ENCODE measurements at places on chromosomes 2 and 18.

GRCh38 chr2:201218780-201219179 is 35.8 kb downstream of the CASP10 start:
- no peak for DNase-seq

DNA sequence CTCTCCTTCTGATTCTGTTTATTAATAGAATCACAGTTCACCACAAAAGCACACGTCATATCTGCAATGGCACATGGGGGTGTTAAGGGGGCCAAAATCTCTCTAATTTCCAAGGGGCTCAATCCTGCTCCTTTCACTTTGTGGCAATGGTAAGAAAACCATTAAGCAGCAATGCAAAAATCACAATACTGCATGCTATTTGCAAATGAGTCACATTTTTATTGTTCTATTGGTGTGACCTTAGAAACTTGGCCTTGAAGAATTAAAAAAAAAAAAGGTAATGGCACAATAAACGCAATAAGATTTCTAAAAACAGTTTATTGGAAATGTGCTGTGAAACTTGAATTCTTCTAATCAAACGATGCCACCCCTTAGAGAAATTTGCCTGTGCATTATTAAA is 251.5 kb downstream of the ZNF521 start:
- DNase-seq: no peak

- DNase-seq: no peak
These were observed 81.8 kb downstream of the VWC2L start for GRCh38 chr2:214492608-214493007.

DNA sequence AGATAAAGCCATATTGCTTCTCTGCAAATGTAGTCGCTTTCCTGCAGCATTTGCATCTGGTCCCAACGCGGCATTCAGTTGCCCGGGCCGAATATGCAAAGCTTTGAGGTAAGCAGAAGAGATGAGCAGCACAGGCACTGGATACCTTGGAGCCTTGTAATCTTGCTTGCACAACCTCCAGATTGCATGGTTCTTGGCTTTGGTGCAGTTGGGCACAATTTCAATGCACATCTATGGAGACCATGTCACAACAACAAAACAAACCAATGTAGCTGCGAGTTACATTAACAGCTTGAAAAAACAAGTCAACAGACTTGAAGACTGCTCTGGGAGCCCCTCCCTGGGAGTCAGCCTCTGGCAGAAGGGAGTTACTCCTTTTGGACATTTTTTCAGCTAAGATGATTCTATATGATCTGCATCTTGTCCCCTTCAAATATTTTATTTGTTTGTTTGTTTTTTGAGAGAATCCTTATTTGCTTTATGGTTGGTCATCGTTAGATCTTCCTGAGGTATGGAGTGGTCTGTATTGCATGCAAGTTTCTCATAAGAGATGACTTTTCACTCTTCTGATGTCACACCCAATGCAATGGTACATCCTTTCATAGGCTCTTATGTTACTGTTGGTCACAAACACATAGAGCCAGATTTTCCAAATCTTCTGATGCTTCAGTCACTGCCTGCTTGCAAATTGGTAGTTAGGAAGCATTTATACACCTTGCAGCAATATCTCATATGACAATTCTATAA is 113.5 kb downstream of the EFEMP1 start:
- no peak for DNase-seq

GRCh38 chr2:44789446-44789845 is 152.1 kb upstream of the SIX3 start:
- no peak for DNase-seq

GRCh38 chr2:30354621-30355020 is 92.4 kb upstream of the LCLAT1 start:
- no peak for DNase-seq

DNA sequence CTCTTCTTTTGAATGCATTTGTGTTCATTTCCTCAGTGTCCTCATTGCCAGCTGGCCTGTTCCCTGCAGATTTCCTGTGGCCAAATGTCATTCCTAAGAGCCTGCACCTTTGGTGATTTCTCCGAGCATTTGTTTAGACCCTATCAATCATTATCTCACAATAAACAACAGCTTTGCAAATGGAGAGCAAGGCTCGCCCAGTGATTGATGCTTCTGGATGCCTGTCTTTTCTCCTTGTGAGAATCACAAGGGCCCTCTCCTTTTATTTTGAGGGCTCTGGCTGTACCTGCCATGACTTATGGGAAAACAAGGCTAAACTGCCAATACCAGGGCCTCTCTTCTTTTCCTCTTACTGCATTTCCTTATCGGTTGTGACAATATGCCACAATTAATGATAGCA is 1454.4 kb upstream of the CELF4 start:
- DNase-seq: no peak

DNA sequence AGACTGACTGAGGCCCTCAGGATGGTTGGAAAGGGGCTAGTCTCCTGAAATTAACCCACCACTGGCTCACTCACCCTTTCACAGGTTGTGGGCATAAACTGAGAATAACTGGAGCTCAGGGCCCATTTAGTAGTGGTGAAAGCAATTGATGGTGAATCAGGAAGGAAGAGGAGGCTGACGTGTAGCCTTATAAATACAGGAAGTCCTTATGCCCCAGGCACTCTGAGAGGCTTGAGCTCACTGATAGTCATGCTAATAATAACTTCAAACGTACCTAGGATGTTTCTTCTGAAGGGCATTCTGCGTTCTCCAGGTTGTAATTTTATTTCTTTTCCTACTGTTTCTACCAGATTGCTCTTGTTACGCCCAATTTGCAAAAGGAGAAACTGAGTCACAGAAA is 328.4 kb downstream of the CLIP4 start:
- DNase-seq: no peak

GRCh38 chr2:148875387-148876051 is 492 bp downstream of the KIF5C start:
- DNase-seq: no peak

- DNase-seq: no peak
These were observed 90.6 kb downstream of the ADAM23 start for GRCh38 chr2:206533977-206534376.

DNA sequence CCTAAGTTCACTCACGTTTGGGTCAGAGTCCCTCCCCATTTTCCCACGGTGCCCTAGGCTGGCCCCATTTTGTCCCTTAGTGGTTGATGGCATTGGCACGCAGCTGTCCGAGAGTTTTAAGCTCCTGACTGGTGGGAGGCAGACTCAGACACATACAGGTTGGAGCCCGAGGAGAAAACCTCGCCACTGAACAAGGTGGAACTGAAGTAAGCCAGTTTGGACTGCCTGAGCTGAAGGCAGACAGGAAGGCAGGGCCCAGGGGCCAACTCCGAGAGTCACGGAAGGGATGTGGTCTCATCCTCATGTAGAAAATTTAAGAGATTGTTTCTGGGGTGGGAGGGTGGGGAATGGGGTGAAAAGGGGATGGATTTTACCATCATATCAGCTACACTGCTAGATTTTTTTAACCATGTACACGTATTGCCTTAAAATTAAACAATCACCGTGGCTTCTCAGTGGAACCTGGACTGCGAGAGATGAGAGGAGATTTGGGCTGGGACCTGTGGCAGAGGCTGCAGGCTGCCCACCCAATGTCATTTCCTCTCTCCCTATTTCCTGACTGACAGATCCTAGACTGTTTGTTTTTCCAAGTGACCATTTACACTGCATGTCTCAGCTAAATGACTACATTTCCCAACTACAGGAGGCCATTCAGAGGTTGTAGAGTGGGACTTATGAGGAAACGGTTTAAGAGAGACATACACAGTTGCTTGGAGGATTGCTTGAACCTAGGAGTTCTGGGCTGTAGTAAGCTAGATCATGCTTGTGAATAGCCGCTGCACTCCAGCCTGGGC is 19.4 kb upstream of the NMUR1 start:
- DNase-seq: no peak

GRCh38 chr2:187769437-187769836 is 215.2 kb upstream of the TFPI start:
- DNase-seq: no peak

DNA sequence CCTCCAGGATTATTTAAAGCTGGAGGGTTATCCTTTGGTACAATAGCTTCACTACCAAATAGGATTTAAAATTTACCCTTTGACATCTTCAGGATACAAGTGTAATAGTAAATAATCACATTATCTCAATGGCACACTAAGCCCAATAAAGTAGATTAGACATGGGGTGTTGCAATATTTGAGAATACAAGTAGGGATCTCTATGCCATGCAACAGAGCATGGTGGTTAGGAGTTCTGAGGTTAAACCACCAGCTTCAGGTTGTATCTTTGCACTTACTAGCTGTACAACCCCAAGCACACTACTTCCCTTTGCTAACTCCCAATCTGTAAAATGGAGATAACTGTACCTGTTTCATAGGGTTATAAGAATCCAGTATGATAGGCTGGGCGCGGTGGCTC is 6.2 kb downstream of the MBD2 start:
- no peak for DNase-seq

GRCh38 chr2:30368258-30368657 is 78.8 kb upstream of the LCLAT1 start:
- no peak for DNase-seq

- no peak for DNase-seq
These were observed 2.3 kb downstream of the DCAF17 start for GRCh38 chr2:171436307-171436706.

GRCh38 chr2:170895023-170895757 is 33.9 kb upstream of the GORASP2 start:
- DNase-seq: no peak

GRCh38 chr2:241852116-241852980 is 6.3 kb downstream of the PDCD1 start:
- DNase-seq: no peak

DNA sequence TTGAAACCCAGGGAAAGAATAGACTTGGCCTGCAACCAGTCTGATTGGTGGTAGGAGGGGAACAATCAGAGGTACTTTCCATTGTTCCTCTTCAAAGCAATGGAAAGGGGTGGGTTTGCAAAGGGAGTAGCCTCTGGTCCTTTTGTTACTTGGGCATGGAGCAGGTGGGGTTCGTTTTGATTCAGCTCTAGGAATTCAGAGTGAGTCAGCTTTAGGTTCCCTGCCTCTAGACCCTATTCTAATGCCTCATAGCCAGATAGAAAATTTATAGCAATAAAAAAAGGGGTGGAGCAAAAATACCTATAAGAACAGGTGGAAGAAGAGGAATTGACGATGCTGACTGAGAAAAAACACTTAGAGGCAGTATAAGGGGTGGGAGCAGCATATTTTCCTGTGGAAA is 636.4 kb downstream of the PLCL1 start:
- no peak for DNase-seq

- DNase-seq: no peak
These were observed 14.5 kb upstream of the ASPRV1 start for GRCh38 chr2:69975853-69976462.

- no peak for DNase-seq
These were observed 326.9 kb upstream of the TNP1 start for GRCh38 chr2:217186668-217187159.

- no peak for DNase-seq
These were observed 18.0 kb downstream of the MAL start for GRCh38 chr2:95043300-95044093.

Measured in stimulated activated naive CD4-positive, alpha-beta T cell (primary cell).